SK-N-SH (cell line): ENCODE measurements at places on chromosomes 12 and 14.

- DNase-seq, result no peak
Observed at GRCh38 chr12:93379326-93379980, 1.7 kb downstream of the NUDT4 start.

DNA sequence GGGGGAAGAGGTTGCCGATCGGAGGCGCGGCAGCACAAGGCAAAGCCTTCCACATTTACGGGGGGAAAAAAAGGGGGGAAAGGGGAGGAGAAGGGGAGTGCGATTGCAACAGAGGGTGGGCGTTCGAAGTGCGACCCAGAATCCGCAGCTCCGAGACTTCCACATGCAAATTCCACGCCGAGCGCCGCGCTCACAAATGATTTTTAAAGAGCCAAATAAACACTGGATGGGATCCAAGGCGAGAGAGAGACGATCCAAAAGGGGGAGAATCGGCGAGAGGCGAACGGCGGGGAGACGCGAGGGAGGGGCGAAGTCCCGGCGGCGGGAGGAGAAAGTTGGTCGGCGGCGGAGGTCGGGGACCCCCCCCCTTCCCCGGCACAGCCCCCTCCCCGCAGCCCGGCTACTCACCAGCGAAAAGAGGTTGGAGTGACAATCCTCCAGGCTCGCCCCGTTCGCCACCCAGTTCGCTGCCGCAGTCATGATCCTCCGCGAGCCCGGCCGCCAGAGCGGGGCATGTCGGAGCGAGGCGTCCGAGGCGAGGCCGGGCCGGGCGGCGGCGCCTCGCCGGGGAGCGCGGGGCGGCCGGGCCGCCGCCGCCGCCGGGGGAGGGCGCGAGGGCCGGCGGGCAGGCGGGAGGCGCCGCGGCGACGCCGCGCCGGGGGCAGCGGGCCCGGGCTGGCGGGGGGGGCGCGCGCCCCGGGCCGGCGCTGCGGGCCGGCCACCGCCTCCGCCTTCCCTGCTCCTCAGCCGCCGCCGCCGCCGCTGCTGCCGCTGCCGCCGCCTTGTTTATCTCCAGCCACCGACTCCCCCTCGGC is 634 bp downstream of the MED13L start:
- DNase-seq, result peak; percentile 81

DNA sequence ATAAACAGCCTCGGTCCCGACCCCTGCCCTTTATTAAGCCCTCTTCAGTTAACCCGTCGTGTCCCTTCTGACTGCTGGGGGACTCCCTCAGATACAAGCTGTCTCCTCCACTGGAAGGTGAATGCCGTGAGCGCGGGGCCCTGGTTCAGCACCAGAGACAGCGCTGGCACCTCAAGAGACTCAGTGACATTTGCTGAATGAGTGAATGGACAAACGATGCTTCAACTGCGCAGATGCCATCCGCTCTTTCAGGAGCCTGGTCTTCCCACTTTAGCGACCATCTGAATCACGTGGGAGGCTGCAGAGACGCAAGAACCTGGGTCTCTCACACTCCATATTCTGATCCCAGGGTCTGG is 92.6 kb upstream of the SFSWAP start:
- DNase-seq, result no peak

DNA sequence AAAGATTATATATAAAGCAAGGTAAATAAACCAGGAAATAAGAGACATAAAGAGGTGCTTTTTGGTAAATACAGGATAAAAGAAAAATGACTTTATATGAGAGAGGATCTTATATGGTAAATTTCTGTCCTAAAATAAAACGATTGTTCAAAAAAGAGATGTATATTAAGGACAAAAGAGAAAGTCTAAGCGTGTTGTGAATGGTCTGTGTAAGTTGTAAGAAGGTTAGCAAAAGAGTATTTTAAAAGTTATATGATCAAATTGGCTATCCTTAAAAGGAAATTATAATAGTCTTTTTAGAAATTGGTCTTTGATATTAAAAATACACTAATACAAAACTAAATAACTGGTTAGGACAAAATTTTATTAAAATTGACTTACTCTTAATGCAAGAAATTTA is 14.1 kb upstream of the ACSM4 start:
- no peak for DNase-seq

- no peak for DNase-seq
Observed at GRCh38 chr14:68250927-68251768, 431.6 kb downstream of the RAD51B start.

GRCh38 chr12:3218228-3219171 is 141.3 kb downstream of the TSPAN9 start:
- peak; percentile 87 for DNase-seq

DNA sequence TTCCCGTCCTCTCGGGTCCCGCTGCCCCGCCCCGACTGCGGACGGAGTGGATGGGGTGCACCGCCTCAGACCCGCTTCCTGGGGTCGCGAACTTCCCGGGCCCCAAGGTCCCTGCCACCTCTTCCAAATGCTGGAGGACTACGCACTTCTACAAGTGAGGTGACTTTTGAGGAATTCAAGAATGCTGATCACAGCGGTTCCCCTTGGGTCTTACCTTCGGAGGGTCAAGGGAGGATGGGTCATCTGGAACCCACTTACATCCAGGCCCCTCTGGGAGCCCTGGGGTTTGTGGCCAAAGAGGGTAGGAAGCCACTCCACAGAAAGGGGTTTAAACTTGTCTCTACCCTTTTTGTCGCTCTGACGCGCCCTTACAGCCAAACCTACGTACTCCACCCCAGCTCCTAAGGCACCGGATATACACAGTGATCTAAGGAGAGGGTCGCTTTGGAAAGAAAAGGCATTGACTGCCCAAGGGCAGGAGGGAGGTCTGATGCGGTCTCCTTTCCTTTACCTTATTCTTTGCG is 532 bp upstream of the PRKD1 start:
- DNase-seq, result no peak
